Fibroblast of skin of back (primary cell): ENCODE measurements at places on chromosomes 1 and 21.

DNA sequence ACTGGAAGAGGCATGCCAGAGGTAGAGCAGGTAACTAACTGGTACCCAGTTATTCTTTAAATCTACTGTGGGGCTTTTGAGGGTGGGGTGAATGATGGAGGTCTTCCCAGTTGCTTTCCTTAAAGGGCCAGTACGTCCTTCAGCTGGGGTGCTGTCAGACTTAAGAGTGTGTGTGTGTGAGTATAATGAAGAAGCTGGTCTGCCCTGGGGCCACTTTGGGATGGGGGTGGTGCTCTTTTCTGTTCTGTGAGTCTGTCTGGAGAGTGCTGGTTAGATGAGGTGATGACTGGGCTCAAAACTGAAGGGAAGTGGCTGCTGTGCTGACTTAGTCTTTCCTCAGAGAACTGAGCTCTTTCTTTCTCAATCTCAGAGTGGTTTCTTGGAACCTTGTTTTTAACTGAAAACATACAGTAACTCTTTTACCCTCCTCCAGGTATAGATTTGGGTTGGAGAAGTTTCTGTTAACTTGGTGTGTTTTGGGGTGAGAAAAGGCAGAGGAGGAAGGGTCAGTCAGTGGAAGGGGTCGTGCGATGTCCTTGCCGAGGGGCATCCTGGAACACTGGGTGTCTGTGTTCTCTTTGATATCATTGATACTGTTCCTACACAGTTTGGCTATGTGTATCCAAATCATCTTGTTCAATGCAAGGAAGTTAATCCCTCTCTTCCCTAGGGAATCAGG lies 746 bp downstream of the MACF1 start:
- DNase-seq: peak; percentile 82

GRCh38 chr1:1069711-1070676 lies 4.1 kb downstream of the RNF223 start:
- no peak for DNase-seq

GRCh38 chr1:156691191-156691590 lies 14.0 kb upstream of the NES start:
- no peak for DNase-seq

- no peak for DNase-seq
Measured at GRCh38 chr1:106584676-106585075, 471.8 kb upstream of the PRMT6 start.

DNA sequence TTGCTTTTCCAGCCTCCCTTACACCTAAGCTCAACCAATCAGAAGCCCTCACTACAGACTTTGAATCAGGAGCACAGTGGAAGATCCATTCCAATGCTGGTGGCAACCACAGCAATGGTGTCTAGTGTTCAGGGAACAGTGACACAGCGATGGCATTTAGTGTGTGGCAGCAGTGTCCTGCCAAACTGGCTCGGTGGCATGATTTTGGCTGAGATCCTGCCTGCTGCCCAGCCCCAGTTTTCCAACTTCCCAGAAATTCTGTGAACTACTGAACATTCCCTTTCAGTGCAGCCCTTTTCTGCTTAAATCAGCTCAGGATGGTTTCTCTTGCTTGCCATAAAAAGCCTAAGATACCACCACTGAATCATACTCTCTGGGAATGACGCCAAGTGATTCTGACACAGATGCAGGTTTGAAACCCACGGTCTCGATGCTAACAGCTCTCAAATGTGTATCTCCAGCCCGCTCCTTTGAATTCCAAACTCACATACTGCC lies 8.8 kb downstream of the ASAP3 start:
- peak; percentile 84 for DNase-seq

DNA sequence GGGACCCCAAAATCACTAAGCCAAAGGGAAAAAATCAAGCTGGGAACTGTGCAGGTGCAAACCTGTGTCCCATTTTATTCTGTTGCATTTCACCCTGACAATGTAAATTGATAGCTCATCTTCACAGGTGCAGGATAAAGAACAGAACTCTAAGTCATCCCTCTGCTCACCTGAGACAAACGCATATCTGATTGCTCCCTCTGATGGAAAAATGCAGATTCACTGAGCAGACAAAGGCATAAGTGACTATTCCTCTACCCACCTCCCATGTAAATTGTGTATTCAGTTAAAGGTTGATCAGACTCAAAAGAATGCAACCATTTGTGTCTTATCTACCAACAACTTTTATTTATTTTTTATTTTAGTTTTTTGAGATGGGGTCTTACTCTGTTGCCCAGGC lies 644.2 kb downstream of the PTPRU start:
- no peak for DNase-seq

GRCh38 chr1:162214202-162214601 lies 144.7 kb downstream of the NOS1AP start:
- DNase-seq: no peak

- DNase-seq: no peak
Measured at GRCh38 chr1:230394134-230394533, 32.0 kb downstream of the PGBD5 start.

- DNase-seq: no peak
Measured at GRCh38 chr1:59146651-59147358, 150.1 kb upstream of the FGGY start.

DNA sequence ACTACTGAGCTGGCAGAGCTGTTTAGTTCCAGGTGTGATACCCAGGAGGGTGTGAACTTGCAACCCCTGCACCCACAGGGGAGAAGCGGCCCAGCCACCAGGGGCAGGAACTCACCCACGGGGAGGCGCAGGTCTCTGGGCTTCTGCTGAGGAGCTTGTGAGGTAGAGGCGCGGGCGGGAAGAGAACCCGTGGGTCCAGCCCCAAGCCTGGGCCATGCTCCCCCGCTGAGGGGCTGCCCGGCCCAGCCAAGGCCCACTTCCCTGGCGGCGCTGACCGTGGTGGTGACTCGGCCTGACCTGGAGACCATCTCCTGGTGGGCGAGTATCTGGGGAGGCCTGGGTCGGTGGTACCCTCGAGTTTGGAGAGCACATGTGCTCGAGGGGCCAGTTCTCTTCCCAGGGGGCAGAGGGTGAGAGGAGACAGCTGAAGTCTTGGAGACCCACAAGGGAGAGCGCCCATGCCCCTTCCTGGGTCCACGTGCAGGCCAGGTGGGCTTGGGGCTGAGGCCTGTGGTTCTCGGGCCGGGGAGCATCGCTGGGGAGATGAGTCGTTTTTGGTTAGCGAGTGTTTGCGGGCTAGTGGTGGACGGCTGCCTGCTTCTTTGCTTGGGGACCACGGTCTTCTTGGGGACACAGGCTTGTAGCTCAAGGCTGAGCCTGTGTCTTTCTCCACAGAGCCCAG lies 28.4 kb upstream of the EDN2 start:
- DNase-seq: no peak

- peak; percentile 77 for DNase-seq
Measured at GRCh38 chr1:46401964-46402626, 8.0 kb downstream of the FAAH start.
